ENCODE measurements at places on chromosomes 7 and 10.

- DNase-seq, result no peak
Observed at GRCh38 chr7:137977173-137977572, 24.7 kb downstream of the CREB3L2 start.

- no peak for DNase-seq
Observed at GRCh38 chr10:131178521-131179331, 132.8 kb downstream of the TCERG1L start.

DNA sequence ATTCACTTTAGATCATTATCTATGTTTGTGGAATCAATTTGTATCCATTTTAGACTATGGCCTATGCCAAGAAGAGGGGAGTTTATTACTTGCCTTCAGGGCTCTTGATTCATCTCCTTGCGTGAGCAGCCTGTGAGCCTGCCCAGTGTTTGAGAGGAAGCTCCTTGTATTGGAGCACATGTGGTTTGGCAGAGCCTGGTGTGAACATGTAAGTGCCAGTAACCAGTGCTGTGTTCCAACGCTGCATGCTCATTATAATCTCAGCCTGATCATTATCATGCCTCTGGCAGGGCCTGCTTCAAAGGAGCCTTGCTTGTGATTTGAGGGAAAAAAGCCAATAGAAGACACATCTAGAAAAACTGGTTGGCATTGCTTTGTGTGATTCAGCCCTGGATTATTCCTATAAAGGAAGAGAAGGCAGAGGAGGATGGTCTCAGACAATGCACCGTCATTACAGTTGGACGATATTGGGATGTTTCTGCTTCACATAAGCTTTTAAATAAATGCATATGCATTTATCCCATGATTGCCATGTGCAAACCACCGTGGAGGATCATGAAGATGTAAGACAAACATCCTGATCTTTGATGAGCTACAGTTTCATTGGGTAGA lies 203.4 kb upstream of the AHR start:
- DNase-seq, result no peak

- no peak for DNase-seq
Observed at GRCh38 chr7:102453319-102453718, 11.3 kb downstream of the ALKBH4 start.

GRCh38 chr10:94156453-94156852 lies 162.7 kb downstream of the PLCE1 start:
- DNase-seq, result no peak

DNA sequence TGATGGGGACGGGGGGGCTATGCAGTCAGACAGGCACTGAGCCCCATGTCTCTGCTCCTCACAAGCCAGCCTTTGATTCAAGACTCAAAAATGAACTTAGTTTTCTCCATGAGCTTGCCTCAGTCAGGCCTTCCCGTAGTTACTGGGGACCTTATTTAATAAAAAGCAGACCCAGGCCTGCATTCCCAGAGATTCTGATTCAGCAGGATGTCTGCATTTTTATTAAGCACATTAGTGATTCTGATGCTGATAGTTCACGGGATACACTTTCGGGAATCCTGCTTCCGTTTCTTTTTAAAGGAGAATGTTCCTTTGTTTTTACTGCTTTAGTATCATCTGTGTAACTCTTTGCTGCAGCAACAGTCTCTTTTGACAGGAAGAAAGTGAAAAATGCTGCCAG lies 28.3 kb upstream of the PLPP4 start:
- no peak for DNase-seq

GRCh38 chr10:88827671-88828070 lies 24.0 kb downstream of the ANKRD22 start:
- DNase-seq, result no peak

DNA sequence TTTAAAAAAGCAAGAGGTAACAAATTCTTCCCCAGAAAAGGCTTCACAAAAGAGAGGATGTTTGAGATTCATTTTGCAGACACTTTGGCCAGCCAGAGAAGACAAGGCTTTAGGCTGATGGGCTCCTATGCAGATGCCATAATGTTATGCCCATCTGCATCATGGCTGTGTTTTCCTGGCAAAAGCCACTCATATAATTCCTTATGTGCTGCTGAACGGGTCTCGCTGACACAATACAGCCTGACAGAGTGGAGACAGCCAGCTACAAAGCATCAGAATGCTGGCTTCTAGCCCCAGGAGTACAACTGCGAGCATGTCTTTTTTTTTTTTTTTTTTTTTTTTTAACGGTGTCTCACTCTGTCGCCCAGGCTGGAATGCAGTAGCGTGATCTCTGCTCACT lies 1157.4 kb upstream of the AUTS2 start:
- no peak for DNase-seq

GRCh38 chr10:50538555-50539398 lies 85.0 kb downstream of the SGMS1 start:
- no peak for DNase-seq

- no peak for DNase-seq
Observed at GRCh38 chr7:129949292-129950133, 3.2 kb downstream of the UBE2H start.

DNA sequence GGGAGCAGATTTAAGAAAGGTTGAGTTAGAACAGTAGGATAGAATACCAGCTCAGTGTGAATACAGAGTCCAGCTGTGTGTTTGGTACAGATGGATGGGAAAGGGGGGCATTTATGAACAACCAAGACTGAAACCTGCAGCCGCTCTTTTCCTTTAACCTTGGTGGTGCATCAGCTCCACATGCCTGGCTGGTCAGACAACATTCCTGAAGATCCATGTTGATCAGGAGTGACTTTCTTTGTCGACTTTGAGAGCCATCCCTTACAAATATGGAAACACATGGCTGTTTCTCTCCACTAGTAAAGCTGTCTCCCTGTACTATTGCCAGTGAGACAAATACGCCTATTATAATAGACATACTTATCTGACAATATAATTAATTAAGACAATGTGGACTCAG lies 476.5 kb upstream of the IGFBP3 start:
- DNase-seq, result no peak
